Stimulated activated CD4-positive, alpha-beta T cell treated with anti-CD3 and anti-CD28 coated beads, Interleukin-1b, Interleukin-23, amount 100 ng/mL, for 1 hour (primary cell): ENCODE measurements at places on chromosomes 6 and 20.

- DNase-seq: no peak
Observed at GRCh38 chr20:46770330-46771194, 61.1 kb downstream of the SLC2A10 start.

DNA sequence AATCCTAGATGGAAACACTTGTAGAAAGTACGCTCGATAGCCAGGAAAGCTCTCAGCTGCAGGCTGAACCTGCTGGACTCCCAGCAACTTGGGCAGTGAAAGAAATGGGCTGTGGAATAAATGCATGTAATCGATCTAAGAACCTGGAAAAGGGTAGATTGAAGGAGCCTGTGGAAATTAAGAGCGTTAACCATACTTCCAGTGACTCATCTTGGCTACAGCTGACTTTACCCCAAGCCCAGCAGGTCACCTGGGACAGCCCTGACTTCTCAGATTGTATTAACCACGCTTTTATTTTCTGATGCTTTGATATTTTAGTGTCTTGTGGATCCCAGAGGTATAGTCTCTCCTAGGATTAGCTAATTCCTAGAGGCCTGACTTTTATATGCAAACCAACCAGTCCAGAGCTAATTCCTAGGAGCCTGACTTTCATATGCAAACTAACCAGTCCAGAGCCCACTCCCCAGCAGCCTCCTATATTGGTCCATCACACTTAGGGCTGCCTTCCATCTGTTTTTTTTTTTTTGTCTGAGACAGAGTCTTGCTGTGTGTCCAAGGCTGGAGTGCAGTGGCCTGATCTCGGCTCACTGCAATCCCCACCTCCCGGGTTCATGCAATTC, 86.3 kb downstream of the GMPR start:
- no peak for DNase-seq

DNA sequence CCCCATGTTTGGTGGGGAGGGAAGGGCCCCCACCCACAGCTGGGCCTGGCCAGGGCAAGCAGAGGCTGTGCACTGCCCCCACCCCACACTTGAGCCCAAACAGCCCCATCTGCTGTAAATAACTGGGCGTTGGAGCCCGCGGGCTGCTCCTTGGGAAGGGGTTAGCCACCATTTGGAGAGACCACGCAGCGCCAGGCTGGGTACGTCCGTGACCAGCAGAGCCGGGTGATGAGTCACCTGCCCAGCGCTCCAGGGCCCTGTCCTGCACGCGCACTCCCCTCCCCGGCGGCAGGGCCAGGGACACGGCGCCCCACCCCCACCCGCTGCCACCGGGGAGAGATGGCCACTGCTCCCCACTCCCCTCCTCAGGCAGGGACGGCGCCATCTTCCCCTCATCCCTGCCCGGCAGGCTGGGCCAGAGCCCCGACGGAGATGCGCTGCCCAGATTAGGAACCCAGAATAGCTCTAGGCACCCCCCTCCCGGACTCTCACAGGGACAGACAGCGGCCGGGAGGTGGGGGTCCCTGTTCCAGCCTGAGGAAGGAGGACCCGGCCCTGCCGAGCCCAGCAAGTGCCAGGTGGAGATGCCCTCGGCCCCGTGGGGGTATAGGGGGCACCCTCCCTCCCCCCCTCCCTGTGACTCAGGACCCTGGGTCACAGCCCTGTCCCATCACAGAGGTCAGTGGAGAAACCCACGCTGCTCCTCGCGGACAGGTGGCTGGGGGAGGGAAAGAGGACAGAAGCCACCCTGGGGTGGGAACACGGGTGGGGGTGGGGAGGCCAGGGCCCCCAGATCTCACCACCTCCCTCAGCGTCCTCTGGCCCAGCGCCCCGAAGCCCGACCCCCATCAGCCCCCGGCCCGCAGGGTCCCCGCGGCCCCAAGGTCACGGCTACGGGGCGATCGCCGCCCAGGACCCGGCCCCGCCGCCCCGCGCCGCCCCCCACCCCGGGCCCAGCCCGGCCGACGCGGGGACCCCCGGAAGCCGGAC, 642 bp downstream of the EEF1A2 start:
- no peak for DNase-seq

DNA sequence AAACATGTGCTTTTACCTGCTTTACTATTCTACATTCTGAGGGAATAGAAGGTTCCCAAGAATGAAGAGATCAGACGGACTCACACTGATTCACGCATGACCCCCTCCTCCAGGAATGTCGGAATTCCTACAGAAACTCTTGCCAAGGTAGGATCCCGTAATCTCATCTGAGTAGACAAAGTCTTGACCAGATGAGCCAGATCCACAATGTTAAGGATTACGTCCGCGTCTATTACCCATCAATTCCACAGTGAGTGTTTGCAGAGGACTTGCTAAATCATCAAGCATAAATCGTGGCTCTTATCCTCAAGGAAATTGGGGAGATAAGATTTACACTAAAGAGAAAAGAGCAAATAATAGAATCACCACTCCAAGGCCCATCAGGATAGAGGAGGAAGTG, 245.9 kb upstream of the FOXQ1 start:
- no peak for DNase-seq

DNA sequence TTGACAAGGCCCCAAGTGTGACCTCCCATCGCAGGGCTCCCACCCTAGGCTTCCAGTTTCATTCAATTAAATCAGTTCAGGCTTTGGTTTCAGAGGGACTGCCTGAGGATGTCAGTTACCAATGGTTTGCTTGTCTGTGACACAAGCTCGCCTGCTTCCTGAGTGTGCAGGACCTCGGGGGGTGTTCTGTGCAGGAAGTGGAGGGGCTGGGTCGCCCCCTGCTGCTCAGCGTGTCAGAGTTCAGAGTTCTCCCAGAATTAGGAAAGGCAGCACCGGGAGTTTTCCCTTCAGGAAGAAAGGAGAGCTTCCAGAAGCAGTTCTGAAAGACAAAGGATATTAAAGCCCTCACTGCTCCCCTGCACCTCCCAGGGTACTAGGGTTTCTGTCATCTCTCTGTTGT, 50.8 kb upstream of the TGM3 start:
- no peak for DNase-seq

DNA sequence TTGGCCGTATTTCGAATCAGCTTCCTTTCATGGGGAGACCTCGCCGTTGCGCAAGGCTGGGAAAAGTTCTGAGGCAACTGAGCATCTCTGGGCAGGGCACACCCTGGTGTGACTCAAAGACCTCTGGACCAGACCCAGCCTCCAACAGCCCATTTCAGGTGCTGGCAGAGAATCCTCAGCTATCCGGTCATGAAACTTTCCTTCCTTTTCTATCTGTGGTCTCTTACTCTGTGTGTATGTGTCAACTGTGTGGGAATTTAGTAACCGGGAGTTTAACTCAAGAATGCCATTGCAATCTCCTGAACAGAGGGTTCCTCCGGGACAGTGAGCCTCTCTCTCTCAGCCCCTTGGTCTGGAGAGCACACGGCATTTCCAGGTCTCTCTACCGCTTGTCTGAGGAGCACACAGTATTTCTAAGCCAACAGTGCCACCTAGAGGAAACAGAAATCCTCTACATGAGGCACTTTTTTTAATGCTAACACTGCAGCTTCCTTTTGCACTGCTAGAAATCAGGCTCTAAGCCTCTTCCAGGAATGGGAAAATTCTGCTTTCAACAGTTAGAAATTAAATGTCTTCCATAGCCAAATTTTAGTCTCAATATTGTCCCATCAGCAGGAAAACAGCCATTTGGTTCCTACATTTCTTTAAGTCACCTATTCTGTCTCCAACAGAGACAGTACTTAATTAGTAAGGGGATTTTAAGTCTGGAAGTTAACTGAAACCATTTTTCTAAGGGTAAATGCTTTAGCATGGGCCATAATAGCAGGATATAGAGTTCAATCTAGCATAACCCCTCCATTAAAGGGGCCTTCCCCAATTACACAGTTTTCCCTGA, 32.7 kb downstream of the PLN start:
- DNase-seq: no peak
